ENCODE measurements at places on chromosomes 1 and 21.

DNA sequence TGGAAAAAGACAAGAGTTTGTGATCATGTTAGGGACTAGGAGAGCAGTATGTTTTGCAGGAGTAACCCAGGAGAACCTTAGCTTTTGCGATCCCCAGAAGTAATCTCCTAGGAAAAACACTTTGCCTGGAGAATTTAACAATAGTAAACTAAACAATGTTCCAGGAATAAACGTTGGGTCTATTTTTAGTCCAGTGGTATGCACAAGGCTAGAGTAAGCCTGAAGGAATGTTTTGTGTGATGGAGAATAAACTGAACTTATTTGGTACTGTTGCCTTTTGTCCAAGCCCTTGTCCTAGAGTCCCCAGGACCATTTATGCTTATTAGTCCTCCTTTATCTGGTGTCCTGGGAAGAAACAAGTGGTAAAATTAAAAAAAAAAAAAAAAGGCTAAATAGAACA lies 28.7 kb upstream of the RGS5 start:
- DNase-seq = no peak

GRCh38 chr1:46535063-46535462 lies 16.4 kb downstream of the KNCN start:
- no peak for DNase-seq

DNA sequence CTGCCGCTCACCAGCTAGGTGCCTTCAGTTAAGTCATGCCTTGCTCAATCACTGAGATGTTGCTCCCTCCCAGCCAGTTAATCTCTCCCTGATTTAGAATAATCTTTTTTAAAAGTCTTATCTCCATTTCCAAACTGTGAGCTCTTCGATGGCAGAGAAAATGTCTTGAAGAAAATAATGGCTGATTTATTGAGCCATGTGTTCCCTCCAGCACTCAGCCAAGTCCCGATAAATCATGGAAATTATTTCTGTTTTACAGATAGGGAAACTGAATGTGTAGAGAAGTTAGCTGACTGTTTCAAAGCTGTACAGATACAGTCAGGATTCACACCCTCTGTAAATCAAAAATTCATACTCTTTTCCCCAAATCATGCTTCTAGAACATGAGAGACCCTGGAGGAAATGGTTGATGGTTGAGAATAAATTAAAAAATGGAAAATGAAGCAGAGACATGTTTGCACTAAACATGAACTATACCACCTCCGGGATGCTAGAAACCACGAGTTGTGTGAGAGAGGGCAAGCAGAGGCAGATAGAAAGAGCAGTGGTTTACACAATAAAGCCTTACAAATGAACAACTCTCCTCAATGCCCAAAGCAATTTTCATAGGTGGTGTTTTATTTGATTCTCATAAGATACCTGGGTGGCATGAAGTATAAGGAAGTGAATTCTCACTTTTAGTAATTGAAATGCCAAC lies 376.4 kb downstream of the PLPP3 start:
- DNase-seq = no peak

- DNase-seq = no peak
Observed at GRCh38 chr1:77473690-77474089, 191.9 kb downstream of the AK5 start.
